ENCODE measurements at places on chromosomes 1 and 21.
A peak's percentile ranks its signal among the peaks of the same experiment; 100 is the strongest.

GRCh38 chr1:58575551-58576324 lies 1.3 kb downstream of the TACSTD2 start:
- no peak for DNase-seq

- DNase-seq: peak; percentile 38
Measured at GRCh38 chr1:26177182-26177684, at the start of gene CNKSR1. Gene CNKSR1 (plus strand): TSS chr1:26177491. CDS start chr1:26177548, 57 bp downstream.

DNA sequence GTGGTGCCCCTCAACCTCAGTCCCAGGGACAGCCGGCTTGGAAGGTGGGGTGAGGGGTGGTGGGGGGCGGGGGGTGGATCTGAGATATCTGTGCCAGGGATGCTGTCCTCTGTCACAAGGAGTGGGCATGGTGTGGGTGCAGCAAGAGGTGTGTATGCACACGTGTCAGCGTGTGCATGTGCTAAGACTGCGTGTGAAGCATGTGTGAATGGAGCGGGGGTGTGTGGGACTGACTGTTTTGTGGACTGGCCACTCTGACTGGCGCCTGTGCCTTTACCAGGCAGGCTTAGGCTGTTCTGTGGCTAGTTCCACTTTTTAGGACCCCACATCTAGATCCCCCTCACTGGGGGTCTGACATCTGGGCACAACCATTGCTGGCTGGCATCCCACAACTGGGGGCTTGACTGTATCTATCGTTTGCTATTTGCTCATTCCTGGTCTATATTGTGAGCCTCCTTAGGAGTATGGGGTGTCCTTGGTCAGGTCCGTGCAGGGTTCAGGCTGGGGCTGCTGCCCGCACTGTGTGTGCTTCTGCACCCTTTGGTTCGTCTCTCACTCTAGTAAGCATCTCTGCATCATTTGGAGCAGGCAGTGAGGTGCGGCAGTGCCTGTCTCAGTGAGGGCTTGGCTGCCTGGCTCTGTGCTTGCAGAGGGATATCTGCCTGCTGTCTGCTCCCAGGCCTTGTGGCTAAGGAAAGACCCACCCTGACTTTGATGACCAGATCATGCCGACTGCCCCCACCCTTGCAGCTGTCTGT lies 1.9 kb downstream of the AMPD2 start:
- DNase-seq: peak; percentile 13

- DNase-seq: no peak
Measured at GRCh38 chr21:46118316-46119143, 20.6 kb downstream of the COL6A2 start.

DNA sequence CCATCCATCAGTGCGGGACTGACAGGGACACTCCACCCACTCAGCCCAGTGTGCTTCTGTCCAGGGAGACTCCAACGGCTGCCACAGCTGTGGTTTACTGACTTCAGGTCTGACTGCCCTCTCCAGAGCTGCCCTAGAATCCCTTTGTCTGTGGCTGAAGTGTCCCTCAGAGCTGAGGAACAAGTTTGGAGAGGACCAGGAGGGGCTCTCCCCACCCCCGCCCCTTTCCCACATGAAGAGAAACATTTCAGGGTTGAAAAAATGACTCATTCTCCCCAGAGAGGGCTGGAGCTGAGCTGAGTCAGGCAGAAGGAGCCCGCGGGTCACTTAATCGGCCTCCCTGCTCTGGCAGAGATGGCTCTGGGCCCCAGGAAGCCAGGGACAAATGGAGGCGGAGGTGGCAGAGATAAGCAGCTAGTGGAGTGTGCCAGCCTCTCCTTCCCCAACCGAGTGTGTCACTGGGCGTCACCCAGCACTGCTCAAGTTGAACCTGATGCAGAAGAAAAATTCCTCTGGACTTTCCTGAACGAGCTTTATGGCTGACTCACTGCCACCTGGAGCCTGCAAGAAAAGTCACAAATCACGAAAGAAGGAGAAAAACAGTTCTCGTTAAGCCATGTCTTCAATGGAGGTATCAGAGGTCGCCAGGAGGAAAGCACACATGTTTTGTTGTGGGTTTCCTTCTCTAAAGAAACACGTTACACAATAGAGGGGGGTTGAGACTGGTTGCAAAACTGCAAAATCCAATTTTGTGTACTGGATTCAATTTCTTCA lies 34.3 kb upstream of the ECE1 start:
- DNase-seq: peak; percentile 70

DNA sequence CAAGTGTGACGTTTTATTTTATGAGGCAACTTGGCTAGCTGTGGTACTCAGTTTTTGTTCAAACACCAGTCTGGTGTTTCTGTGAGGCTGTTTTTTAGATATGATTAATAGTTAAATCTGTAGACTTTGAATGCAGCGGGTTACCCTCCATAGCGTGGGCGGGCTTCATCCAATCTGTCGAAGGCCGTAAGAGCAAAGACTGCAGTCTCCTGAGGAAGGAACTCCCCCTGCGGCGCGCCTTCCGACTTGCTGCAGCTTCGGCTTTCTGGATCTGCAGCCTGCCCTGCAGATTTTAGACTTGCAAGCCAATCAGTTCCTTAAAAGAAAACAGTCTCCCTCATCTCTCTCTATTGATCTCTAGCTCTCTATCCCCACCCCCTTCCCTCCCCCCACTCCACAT lies 4.2 kb upstream of the ZNF496 start:
- no peak for DNase-seq

DNA sequence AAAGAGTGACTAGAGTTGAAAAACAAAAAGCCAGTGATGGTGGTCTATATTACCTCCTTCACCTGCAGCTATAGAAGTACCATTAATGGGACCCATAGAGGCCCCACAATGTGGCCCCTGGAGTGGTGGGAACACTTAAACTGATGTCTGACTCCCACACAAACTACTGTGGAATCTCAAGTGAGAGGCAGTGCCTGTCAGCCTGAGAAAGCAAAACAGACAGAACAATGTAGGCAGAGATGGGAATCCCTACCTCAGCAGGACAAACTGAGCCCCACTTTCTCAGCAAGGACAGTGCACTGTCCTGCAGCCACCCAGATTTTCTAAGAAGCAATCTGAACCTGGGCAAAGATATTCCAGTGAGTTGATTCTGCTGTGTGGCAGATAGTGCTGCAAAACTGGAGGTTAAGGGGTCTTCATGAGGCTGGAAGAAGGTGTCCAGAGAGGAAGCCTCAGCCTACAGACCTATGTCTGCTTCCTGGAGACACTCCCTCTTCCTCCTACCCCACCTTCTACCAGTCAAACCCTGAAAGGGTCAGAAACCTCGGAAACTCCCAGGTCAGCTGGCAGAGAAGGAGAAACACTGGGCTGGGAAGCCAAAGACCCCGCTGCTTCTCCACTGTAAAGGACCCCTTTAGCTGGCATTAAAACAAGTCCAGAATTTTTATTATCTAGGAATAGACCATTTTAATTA lies 228.7 kb downstream of the C1orf94 start:
- DNase-seq: no peak

DNA sequence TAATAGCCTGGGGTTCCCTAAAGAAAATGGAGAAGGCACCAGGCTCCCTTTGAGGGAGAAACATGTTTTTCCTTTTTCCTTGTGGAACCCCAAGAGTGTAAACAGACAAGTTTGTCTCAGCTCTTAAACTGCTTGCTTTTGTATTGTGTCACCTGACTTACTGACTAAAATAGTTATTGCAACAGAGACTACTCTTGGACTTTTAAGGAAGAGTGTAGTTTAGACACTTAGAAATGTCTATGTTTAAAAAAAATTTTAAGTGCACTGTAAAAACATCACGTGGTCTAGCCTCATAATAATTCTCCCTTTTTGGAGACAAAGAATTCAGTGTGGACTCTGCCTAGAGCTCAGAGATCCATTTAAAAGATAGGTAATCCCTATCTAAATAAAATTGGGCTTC lies 141.1 kb downstream of the TRIM33 start:
- DNase-seq: no peak

DNA sequence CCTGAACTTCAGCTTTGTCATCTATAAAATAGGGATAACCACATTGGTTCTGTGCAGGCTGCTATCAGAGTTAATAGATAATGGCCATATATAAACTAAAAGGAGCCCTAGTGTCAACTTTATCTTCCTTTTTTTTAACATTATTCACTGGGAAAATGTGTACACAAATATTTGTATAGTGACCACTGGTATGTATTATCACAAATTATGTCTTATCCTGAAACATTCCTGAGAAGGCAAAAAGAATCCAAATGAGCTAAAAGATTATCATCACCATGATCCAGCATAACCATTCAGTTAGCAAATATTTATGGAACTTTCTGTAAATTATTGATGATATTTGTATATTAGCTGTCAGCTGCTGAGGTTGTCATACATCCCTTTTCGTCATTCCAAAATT lies 16.6 kb downstream of the ANGPTL3 start:
- no peak for DNase-seq

Data from CD4-positive, alpha-beta T cell treated with Interleukin-6 for 4 hours (primary cell).